HuH-7 (cell line): ENCODE measurements at places on chromosomes 1 and 21.

- DNase-seq: no peak
Measured at GRCh38 chr1:89881415-89882058, 60.7 kb downstream of the LRRC8D start.

- DNase-seq: no peak
Measured at GRCh38 chr1:185636848-185637247, 97.3 kb upstream of the HMCN1 start.

DNA sequence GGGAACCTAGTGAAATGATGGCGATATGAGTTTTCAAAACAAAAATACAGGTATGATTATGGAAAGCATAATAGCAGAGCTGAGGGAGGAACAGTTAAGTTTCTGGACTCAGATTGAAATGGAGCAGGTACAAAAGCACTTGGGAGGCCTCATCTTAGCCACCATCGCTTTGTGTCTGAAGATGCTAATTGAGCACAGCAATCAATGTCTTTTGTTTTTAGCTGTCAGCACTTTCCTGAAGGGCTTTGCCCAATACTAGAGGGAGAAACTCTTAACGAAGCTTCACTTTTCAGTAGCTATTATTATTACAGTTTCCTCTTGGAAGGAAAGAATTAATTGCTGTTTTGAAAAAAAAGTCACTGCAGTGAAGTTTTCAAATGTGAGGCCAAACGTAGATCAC is 348.7 kb downstream of the RWDD3 start:
- no peak for DNase-seq

DNA sequence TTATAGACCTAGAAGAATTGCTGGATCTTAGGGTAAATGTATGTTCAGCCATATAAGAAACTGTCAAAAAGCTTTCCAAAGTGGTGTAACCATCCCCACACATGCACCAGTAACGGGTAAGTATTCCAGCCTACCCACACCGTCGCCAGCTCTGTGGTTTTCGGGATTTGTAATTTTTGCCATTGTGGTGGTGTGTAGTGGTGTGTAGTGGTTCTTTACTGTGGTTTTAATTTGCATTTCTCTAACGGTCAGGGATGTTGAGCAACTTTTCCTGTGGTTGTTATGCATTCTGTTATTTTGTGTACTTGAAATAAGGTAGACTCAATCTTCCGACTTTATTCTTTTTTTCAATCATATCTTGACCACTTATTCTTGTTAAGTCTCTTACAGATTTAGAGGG is 342.4 kb upstream of the AJAP1 start:
- DNase-seq: no peak

DNA sequence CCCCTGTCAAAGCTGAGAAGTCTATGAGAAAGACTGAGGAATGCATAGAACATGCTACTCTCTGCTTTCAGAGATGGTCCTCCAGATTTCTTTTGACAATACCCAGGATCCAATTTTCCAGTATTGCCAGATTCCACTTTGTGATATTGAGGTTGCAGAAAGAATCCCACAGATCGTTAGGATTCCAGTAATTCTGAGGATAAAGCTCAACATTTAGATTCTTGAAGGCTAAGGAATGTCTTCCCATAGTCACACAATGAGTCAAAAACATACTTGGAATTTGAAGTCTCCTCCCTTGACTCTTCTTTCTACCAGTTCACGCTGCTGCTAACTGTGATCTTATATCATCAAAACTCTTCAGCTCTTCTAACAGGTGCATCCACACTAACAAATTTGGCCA is 57.1 kb downstream of the TNFSF18 start:
- DNase-seq: no peak

DNA sequence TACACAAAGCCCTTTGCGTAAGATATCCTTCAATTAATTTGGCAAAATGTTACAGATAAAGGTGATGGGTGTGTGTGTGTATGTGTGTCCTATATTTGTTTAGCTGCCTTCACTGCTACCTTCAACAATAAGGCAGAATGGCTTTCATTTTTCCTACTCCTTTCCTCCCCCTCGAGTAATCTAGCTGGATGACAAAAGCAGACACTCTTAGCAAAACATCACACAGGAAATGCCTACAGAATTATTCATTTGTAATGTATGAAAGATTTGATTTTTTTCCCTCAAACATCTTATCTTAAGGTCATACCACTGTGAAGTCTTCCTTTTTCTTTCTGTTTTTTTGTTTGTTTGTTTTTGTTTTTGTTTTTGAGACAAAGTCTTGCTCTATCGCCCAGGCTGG is 10.6 kb downstream of the PTPN22 start:
- DNase-seq: no peak

- DNase-seq: peak; percentile 34
Measured at GRCh38 chr1:232164078-232164963, 465.6 kb downstream of the SIPA1L2 start.

DNA sequence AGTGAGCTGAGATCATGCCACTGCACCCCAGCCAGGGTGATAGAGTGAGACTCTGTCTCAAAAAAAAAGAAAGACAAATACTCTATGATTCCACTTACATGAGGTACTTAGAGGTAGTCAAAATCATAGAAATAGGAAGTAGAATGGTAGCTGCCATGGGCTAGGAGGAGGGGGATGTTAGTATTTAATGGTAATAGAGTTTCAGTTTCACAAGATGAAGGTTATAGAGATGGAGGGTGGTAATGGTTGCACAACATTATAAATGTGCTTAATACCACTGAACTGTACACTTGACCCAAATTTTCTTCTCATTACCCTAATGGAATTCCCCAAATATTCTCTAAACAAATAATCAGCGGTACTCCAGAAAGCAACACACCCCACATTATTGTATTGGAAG is 12.8 kb downstream of the EIF2B3 start:
- DNase-seq: no peak
